ENCODE measurements at places on chromosomes 16 and 17.

- no peak for DNase-seq
These were observed 30.9 kb downstream of the MRC2 start for GRCh38 chr17:62658136-62658920.

- no peak for DNase-seq
These were observed 27.0 kb downstream of the NPTX1 start for GRCh38 chr17:80449194-80449929.

GRCh38 chr17:57987581-57988300 lies at the start of gene VEZF1:
VEZF1 (minus strand) TSS chr17:57988254; CDS start chr17:57988111, 143 bp downstream.
- peak; percentile 74 for DNase-seq

GRCh38 chr17:74028354-74029116 lies 174.9 kb upstream of the RPL38 start:
- DNase-seq, result no peak

GRCh38 chr17:2865228-2865627 lies 69.0 kb downstream of the RAP1GAP2 start:
- DNase-seq, result no peak

DNA sequence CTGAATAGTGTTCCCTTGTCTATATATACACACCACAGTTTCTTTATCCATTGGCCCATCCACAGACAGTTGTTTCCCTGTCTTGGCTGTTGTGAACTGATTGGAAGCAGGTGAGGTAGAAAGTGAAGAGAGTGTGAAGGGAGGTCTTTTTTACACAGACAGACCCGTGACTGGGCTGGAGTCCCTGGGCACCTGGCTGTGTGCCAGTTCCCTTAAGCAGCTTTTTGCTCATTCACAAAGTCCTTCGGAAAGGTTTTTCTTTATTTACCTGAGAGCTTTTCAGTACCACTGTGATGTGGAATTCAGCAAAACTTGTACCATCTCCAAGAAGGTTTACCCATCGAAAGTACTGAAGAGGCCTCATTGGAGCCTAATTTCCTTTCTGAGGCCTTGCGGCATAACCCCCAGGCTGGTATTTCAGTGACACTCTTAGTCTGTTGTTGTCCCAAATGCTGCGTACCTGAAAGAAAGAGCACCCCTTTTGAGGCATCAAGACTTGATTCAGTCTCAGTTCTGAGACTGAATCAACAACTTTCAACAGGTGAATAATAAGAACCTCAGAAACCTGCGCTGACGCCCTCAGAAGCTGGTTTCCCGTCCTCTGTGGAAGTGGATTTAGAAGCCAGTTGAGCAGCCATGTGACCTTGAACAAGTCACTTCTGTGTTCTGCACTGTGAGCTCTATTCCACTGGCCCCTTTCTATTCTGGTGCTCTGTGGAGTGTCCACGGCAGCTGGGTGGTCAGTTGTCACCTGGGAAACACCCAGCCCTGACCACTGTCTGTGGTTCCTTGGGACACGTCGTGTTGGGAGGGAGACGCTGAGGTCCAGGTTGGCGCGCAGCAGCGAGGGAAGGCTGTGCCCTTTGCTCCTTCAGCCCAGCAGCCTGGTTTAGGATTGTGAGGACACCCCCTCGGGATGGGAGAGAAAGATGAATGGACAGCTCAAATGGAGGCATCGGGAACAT lies 53.9 kb upstream of the CRISPLD2 start:
- DNase-seq, result no peak

DNA sequence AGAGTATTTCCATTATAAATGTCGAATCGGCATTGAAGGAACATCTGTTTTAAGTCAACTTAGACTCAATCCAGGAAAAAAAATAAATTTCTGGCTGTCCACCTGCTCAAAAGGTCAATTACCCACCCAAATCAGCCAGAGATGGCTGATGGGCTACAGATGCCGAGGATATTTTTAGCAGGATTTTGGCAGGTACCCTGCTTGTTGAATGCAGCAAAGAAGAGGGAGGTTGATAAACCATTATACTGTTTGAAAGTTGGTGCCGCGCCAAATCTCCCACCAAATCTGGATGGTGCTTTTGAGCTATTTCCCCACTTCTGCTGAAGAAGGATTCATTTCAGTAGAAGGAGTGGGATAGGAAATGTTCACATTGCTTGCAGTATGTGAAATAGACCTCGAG lies 537.7 kb downstream of the MAF start:
- no peak for DNase-seq

- peak; percentile 13 for DNase-seq
These were observed 35.1 kb upstream of the IL21R start for GRCh38 chr16:27366687-27367460.

- DNase-seq, result no peak
These were observed 5.7 kb upstream of the HSD17B1 start for GRCh38 chr17:42547001-42547461.

GRCh38 chr17:59287452-59287851 lies 44.0 kb upstream of the YPEL2 start:
- DNase-seq, result no peak

DNA sequence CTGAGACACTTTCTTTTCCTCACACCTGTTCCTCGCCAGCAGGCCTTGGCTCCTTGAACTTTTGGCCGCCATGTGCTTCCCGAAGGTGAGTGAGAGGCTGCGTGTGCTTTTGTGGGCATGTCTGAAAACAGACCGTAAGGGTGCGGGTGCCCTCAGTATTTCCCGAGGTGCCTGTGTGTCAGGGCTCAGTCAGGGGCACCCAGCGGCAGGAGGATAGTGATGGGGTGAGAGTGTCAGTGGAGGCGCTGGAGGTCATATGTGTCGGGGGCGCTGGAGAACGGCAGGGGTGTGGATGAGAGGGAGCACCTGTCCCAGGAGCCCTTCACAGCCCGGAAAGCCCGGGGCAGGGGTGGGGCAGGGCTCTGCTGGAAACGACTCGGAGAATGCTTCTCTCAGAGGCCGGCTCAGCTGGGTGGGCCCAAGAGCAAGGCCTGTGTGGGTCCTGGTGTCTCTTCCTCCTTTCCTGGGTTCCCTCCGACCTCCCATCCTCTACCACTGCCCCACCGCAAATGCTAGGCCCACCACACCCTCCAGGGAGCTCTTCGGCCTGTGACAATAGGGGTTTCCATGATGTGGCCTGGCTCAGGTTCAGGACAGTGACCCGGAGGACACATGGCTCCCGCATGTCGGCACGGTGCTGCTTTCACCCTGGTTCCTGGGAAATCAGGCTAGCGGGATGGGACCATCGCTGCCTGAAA lies 451 bp downstream of the IL32 start:
- no peak for DNase-seq

GRCh38 chr16:90016339-90016950 lies 2.8 kb downstream of the DBNDD1 start:
- no peak for DNase-seq

- no peak for DNase-seq
These were observed 4.0 kb upstream of the TMEM88 start for GRCh38 chr17:7850701-7851437.

DNA sequence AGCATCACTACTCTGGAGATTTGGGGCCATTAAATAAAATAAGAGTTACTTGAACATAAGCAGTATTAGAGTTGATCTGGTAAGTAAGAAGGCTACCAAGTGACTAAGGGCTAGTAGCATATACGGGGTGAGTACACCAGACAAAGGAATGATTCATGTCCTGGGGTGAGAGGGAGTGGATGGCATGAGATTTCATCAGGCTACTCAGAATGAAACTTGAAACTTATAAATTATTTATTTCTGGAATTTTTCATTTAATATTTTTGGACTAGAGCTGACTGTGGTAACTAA lies 2.3 kb downstream of the SLFN5 start:
- no peak for DNase-seq

DNA sequence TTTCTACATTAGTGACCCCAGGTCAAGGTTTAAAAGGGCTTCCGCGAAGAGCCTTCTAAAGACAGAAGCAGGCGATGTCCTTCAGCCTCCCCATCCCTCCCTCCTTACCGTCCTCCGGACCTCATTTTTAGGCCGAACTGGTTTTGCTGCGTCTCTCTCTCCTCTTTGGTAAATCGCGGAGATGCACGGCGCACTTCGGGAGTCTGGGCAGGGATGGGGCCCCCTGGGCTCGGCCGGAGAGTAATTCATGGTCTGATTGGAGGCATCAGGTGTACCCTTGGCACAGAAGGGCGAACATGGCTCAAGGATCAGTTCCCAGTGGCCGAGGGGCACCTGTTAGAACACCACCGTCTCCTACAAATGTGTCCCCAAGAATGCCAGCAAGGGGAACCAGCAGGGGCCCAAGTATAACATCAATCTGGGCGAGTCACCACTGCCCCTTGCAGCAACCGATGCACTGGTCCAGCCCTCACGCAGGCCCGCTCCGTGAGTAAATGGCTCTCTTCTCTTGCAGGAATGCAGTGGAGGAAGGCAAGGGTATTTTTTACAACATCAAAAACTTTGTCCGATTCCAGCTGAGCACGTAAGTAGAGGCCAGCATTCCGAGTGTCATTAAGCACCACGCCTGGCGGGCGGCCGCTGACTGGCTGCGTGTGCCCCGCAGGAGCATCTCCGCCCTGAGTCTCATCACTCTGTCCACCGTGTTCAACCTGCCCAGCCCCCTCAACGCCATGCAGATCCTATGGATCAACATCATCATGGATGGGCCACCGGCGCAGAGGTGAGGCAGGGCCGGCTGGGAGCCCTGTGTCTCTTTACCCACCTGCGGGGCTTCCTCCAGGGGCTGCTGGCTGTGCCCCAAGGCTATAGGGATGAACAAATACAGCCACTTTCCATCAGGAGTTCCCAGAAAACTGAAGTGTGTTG lies 45.6 kb downstream of the MEAK7 start:
- DNase-seq, result no peak

DNA sequence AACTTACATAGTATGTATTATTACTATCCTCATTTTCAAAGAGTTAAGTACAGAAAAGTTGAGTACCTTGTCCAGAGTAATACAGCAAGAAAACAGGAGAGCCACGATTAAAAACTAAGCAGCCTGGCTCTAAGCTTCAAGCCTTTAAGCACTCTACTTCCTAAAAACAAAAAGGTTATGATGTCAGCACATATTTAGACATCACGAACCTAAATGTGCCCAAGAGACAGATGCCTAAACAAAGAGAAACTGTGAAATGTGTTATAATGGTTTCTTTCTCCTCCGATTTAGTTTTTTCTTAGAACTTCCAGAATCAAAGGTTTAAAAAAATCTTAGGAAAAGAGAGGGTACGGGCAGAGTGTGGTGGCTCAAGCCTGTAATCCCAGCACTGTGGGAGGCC lies 151.0 kb downstream of the VPS53 start:
- DNase-seq, result no peak

GRCh38 chr16:82626791-82627261 lies at the start of gene CDH13:
CDH13 (plus strand) TSS chr16:82626969.
- no peak for DNase-seq

GRCh38 chr17:82320956-82321927 lies 3.8 kb upstream of the CD7 start:
- peak; percentile 45 for DNase-seq

DNA sequence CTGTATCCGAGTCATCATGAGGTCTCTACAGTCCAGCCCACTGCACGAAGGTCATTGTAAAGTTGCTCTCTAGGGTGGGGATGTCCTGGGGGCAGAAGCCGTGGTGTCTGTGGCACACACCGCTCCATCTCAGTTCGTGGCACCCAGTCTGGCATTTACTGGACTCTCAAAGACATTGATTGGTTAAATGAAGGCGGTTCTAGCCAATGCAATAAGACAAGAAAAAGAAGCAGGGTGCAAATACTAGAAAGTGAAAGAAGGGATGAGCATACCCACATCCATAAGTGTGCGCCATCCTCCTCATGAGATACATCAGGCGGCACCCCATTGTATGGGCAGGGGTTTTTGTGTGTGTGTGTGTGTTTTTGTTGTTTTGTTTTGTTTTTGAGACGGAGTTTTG lies 10.7 kb upstream of the ATP2A3 start:
- no peak for DNase-seq

GRCh38 chr16:77613095-77613494 lies 109.2 kb upstream of the NUDT7 start:
- DNase-seq, result no peak
